ENCODE measurements at places on chromosomes 1 and 21. TPM values are rescaled to one million over a fixed set of nuclear protein-coding genes. Genes with fewer than 3 reads are reported as not detected.

PLEKHG5 gene
- total RNA-seq = 20.3 TPM

UTS2 gene
- total RNA-seq = not detected

IQGAP3 gene
- 41.8 TPM for total RNA-seq

FAM151A gene
- not detected for total RNA-seq

MAP3K21 gene
- 6.4 TPM for total RNA-seq

C1QC gene
- not detected for total RNA-seq

PAPPA2 gene
- 3.0 TPM for total RNA-seq
